Posterior vena cava (tissue), 2 donors: ENCODE measurements at places on chromosomes 6 and 20. TPM values are rescaled to one million over a fixed set of nuclear protein-coding genes. Genes with fewer than 3 reads are reported as not detected.

The LGSN gene
- not detected for total RNA-seq

DNA sequence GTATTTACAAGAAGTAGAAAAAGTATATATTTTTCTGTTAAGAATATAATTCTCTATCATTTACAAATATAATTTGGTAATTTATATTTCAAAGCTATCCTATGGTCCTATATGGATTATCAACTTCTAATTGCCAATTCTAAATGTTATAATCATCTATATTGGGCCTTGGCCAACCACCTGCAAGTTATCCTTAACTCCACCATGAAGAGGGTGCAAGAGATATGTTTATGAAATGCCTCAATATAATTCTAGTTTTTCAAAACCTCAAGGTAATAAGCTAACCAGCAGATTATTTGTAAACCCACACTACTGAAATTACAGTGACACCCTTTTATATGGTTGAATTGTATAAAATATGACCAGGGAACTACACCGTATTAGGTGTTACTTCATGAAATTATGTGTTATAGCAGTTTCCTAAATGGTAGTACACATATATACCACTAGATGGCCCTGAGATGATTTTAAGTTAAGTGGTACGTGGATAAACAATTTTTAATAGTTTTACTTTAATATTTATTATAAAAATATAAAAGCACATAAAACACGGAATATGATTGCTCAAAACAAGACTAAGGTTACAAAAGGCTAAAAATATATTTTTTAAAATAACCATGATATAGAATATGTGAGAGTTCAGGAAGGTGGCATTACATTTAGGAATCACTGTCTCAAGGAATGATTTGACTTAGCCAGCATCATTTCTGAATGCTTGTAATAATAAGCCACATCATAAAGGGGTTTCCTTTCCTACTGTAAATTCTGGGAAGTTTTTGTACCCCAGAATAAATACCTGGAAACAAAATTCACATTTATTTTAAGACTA, 9.8 kb upstream of the PNISR start:
- no peak for DNase-seq

- DNase-seq: no peak
Measured at GRCh38 chr20:51122931-51123658, 100.2 kb upstream of the KCNG1 start.

The RAB44 gene
- 0.42 TPM for total RNA-seq
